CD4-positive, alpha-beta T cell treated with Interleukin-21 for 1 hour (primary cell): ENCODE measurements at places on chromosomes 7 and 10.
A peak's percentile ranks its signal among the peaks of the same experiment; 100 is the strongest.

DNA sequence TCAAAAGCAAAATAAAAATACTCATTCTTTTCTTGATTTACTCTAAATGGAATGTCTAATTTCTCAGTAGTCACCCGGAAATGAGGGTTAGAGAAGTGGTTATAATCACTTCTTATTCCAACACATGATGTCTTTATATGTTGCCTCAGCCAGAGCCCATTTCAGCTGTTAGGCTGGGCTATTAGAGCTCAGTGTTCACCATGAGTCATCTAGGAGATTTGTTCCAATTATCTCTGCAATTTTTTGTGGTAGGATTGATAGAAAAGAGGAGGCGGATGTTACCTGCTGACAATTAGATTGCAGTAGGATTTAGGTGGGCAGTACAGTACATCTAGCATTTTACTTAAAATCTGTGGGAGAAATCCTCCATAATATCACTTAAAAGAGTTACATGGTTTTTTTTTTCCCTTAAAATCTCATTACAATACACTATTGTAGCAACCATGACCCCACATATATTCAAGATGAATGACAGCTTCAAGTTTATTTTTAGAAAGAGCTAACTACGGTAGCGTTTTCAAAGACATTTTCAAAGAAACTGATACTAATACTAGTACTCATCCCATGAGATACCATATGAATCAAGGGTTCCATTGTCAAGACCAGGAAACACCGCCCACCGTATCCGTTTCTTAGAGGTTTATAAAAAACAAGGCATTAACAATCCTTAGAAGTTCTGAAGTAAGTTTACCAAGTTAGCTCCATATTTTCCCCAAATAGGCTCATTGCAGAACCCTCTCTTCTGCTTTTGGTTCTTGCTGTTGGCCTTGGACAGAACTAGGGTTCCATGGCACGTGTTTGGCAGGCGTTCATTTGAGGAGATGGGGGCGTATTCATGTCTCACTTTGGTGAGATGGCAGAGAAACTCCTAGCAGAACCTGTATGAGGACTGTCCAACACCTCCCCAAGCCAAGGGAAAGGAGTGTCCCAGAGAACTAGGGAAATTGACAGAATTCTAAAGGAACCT lies 10.4 kb downstream of the CPA2 start:
- no peak for DNase-seq

GRCh38 chr7:154881026-154881425 lies 121.9 kb downstream of the PAXIP1 start:
- no peak for DNase-seq

GRCh38 chr10:81784111-81784597 lies 90.8 kb upstream of the NRG3 start:
- DNase-seq: no peak

DNA sequence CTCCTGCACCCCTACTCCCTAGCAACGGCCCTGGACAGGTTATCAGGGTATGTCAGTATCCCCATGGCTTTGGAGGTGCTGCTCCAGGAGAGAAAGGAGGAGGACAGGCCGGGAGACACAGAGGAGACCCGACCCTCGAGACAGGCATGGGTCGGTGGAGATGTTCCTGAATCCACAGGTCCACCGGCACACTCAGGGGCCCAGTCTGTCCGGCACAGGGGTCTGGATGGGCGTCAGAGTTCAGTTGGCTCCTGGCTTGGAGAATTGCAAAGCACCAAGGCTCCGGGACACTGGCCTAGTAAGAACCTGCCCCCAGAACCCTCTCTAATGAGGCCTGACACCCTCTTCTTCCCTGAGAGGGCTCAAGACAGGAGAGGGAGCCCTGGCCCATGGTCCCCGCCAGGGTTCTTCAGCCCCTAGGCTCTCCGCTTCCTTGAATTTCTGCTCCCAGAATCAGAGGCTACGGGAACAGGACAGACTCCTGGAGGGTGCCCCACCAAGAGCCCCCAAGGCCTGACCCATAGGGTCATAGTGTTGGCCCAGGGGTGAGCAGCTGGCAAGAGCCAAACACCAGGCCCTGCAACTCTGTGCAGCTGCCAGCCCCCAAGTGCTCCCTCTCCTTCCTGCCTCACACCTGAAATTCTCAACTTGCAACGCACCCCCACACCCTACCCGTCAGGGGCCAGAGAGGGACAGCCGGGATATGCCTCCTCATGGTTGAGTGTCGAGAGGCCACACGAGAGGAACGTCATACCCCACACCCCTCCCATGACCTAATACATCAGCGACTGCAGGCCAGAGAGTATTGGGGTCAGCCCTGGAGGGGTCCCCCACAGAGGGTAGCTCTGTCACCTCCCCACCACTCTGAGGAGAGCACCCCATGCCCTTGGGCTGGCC lies 5.5 kb upstream of the IRF5 start:
- DNase-seq: no peak

- peak; percentile 12 for DNase-seq
Observed at GRCh38 chr7:139730746-139731612, 46.8 kb downstream of the HIPK2 start.

- DNase-seq: no peak
Observed at GRCh38 chr7:2585446-2585845, 26.7 kb downstream of the IQCE start.

- no peak for DNase-seq
Observed at GRCh38 chr10:100009283-100009792, 409 bp downstream of the DNMBP start.

GRCh38 chr7:131103997-131104396 lies 223.7 kb upstream of the MKLN1 start:
- peak; percentile 30 for DNase-seq

- no peak for DNase-seq
Observed at GRCh38 chr10:102279104-102279503, 33.8 kb downstream of the GBF1 start.

DNA sequence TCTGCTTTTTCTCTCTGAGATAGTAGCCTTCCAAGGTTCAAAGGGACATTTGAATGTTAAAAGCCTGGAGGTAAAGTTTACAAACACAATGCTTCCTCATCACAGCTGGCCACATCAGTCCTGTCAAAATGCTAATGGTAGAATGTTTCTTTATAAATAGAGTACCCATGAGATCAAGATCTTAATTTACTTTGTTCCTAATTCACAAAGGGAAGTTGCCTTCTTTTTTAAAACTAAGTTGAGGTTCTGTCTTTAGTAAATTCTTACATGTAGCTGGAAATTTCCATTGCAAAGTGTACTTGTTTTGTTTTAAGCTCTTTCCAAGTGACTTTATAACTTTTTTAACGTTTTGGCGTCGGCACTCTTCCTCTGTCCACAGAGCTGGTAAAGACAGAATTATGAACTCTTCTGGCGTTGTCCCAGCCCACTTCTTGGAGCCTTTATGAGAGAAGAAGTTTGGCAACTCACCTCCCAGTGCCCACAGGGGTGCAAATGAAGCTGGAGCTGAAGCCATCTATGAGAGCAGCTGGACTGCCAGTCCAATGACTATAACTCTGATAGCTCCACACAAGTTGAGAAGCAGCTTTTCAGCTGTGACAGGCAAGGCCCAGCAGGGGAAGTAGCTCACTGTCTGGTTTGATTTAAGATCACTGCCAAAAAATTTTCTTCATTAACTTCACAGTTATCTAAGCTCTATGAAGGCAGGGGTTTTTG lies 23.3 kb downstream of the FZD1 start:
- DNase-seq: no peak

- DNase-seq: no peak
Observed at GRCh38 chr10:47091421-47091820, 180.2 kb downstream of the PTPN20 start.

GRCh38 chr10:43606323-43607198 lies at the start of gene ZNF485:
Gene ZNF485 (plus strand): TSS chr10:43606438. CDS start chr10:43607051, 613 bp downstream.
- DNase-seq: peak; percentile 66

GRCh38 chr10:49527061-49527460 lies 11.9 kb downstream of the ERCC6 start:
- DNase-seq: no peak

DNA sequence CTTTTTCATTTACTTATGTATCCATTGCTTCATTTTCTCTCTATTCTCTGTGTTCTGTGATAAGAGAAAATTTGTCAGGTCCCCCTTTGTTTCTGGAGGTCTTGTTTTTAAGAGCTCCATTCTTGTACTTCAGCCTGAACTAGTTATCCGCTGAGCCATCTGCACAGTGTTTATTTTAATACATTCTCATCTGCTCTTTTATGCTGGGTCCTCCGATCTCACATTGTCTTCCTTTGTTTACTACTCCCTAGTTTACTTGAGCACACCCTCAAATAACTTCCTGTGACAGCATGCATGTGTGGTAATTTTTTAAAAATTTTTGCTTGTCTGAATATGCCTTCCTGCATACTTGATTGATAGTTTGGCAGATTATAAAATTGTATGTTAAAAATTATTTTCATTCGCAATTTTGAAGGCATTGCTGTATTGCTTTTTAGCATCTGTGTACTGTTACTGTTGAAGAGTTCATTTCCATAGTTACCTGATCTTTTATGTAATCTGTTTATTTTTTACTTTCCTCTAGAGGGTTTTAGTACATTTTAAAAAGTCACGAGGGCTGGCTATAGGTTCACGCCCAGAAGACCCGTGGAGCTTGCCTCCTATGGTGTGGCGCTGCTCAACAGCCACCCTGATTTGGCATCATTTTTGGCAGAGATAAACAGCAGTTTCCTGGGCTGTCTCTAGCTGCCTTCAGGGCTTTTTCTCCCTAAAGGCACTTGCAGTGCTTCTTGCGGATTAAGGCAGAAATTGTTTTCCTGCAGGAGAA lies 31.9 kb downstream of the RSBN1L start:
- DNase-seq: peak; percentile 18

- DNase-seq: no peak
Observed at GRCh38 chr7:123282181-123282580, 82.4 kb upstream of the SLC13A1 start.

- no peak for DNase-seq
Observed at GRCh38 chr10:133229265-133230043, 563 bp upstream of the UTF1 start.

DNA sequence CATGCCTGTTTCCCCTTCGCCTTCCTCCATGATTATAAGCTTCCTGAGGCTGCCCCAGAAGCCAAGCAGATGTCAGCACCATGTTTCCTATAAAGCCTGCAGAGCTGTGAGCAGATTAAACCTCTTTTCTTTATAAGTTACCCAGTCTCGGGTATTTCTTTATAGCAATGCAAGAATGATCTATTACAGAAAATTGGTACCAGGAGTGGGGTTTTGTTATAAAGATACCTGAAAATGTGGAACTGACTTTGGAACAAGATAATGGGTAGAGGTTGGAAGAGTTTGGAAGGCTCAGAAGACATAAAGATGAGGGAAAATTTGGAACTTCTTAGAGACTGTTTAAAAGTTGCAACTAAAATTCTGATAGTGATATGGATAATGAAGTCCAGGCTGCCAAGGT lies 4.8 kb upstream of the RSU1 start:
- no peak for DNase-seq

GRCh38 chr7:104551226-104551625 lies 222.8 kb downstream of the LHFPL3 start:
- no peak for DNase-seq

DNA sequence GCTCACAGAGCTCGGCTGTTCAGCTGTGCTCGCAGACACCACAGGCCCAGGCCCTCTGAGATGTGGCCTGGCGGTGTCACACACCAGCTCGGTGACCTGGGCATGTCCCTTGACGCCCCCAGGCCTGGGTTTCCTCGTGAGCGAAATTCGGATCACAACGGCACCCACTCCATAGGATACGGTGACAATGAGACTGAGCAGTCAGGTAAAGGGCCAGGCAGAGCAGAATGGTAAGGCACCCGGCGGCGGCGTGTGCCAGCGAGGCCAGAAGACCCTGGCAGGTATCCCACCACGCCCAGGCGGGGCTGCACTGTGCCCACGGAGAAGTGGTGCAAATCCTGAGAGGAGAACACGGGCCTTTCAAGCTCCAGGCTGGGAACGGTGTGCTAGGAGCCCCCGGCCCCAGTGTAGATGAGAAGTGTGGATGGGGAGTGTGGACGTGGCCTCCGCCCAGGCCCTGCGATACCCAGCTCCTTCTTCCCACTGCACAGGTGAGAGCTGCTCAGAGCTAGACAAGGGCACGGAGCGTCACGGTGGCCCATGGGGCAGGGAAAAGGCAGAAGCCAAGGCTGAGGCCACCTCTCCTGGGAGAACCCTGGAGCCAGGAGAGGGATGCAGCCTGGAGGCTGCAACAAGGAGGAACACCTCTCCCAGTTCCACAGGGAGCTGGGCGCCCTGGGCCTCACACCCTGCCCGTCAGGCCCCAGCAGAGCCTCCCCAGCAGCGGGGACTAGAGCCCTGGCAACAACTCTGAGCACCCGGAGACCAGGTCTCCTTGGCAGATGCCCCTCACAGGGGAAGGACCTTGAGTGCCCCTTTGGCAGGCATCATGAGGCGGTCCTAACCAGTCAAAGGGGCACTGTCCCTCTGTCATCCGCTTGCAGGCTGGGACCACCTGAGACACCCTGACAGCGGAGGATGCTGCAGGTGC lies 219.1 kb downstream of the MAD1L1 start:
- no peak for DNase-seq

- DNase-seq: no peak
Observed at GRCh38 chr7:149690688-149691446, 82.5 kb downstream of the ZNF467 start.

DNA sequence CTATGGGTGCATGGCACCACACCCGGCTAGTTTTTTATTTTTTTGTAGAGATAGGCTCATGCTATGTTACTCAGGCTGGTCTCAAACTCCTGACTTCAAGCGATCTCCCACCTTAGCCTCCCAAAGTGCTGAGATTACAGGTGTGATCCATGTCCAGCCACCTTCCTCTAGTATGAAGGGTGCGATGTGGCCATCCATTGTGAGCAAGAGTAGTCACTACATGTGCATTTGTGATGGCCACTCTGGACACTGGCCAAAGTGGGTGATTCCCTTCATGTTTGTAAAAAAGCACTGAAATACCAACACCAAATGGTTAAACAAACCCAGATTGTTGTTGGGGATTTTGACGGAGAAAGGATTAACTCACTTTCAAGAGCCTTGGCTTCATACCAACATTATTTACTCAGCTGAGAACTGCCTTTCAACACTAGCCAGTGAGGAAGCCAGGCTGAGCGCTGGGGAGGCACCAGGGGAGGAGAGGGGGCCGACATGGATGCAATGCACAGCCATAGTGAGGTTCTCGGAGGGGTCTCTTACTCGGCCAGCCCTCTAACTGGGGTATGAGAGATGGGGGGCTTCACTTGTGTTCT lies 198.1 kb upstream of the LYZL2 start:
- no peak for DNase-seq

DNA sequence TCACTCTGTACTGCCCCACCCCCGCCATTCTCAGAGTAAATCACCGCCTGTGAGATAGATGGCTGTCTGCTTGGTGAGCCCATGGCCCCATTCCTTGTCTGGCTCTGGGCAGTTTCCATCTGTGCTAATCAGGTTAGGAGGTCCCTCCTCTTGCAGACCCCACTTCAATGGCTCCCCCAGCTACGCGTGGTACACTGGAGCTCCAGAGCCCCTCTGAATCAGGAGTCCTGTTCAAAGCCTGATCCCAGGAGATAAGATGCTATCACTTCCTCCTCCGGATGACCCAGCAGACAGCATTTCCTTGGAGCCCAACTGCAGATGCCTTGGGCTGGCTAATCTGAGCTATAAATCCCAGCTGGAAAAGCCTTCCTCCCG lies 122.3 kb downstream of the SH3PXD2A start:
- DNase-seq: no peak
